Activated T-helper 1 cell treated with anti-CD3 and anti-CD28 coated beads, Interleukin-2, amount 50 U/mL, for 16 hours (primary cell): ENCODE measurements at places on chromosomes 5 and 9.
A peak's percentile ranks its signal among the peaks of the same experiment; 100 is the strongest.

- no peak for DNase-seq
Measured at GRCh38 chr9:75039801-75040200, 11.7 kb upstream of the CARNMT1 start.

GRCh38 chr5:73215891-73216610 is 43.1 kb downstream of the TMEM174 start:
- peak; percentile 29 for DNase-seq

DNA sequence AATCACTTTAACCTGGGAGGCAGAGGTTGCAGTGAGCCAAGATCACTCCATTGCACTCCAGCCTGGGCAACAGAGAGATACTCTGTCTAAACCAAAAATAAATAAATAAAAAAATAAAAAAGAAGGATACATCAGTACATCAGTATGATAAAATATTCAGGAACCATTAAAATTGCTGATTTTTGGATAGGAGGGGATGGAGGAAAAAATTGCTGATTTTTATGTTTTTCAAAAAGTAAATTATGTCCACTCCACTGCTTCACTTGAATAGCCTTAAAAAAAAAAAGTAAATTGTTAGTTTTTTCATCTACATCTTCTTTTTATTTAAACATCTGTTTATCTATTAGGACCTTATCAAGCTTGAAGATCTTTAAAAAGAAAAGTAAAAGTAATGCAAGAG is 7.4 kb upstream of the GAPVD1 start:
- no peak for DNase-seq

- DNase-seq, result no peak
Measured at GRCh38 chr9:104280178-104280560, 186.1 kb downstream of the SMC2 start.

GRCh38 chr9:19550009-19550408 is 141.2 kb downstream of the ACER2 start:
- no peak for DNase-seq

- DNase-seq, result no peak
Measured at GRCh38 chr5:169223595-169223953, 77.4 kb downstream of the SLIT3 start.

GRCh38 chr9:126851286-126851880 is 9.1 kb upstream of the ZBTB34 start:
- no peak for DNase-seq
